Fibroblast of skin of scalp (primary cell): ENCODE measurements at places on chromosomes 1 and 21.
A peak's percentile ranks its signal among the peaks of the same experiment; 100 is the strongest.

GRCh38 chr1:38579056-38579455 lies 280.5 kb downstream of the RRAGC start:
- no peak for DNase-seq

DNA sequence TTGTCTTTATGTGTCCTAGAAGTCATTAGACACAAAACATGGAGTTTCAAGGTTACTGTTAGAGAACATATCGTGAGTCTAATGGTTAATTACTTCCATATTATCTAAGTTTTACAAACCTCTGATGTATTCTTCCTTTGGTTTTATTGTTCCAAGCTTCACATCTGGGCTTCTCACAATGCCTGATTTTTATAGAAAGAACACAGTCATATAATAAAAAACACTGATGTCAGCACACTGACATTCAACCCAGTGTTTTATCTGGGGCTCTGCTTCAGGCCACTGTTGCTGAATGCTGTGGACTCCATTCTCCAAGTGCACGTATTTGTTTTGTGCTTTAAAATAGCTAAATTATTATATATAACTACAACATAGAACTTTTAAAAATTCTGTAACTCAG lies 232.9 kb downstream of the SMYD3 start:
- no peak for DNase-seq

GRCh38 chr1:101044259-101044658 lies 18.7 kb upstream of the DPH5 start:
- DNase-seq, result no peak

DNA sequence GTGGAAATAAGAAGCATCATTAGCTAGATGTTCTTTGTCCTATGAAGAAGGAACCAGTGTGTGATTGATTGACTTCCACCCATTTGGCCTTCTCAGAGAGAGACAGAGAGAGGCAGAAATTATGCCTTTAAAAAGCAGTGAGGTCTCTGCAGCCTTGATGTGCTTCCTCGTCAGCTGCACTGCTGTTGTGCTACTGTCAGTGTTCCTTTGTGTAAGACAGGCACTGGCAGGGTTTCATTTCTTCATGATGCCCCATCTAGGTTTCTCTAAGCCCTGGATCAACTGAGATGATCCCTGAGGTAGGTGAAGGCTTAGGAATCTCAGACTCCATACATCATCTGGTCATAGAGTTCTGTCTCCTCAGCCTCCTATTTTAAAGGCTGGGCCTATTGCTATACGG lies 34.9 kb downstream of the GPR3 start:
- no peak for DNase-seq

DNA sequence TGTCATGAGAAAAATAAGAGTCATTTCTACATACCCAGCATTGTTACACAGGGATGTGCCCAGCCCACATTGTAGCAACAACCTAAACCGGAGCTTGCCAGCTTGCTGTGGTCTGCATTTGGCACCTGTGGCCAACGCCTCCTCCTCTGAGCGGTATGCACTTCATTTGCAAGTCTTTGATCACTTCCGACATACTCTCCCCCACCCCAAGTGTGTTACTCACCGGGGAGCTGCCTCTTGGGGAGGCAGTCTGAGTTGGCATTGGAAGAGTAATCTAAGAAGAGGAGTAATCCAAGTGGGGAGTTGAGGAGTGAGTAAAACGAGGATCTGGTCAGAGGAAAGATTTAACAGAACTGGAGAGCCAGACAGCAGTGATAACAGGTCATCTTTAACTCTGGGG lies 3.8 kb downstream of the BCL9 start:
- DNase-seq, result peak; percentile 15

GRCh38 chr21:19433623-19434022 lies 1030.0 kb upstream of the TMPRSS15 start:
- DNase-seq, result no peak

DNA sequence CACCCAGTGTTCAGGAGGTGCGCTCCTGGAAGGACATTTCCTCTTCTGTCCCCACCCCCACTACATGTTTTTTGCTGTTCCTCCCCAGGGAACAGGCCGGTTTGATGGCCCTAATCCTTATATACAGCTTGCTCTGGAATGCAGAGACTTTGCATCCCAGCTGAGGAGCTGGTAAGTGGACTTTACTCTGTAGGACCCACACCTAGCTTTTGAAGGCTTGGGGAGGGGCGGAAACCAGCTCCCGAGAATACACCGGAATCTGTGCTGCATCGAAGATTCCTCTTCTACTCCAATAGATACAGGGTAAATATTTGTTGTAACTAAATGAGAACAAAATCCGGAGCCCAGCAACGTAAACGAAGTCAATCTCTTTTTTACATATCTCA lies 1.2 kb upstream of the CGN start:
- no peak for DNase-seq

GRCh38 chr1:48750109-48750508 lies 26.6 kb downstream of the BEND5 start:
- DNase-seq, result no peak

DNA sequence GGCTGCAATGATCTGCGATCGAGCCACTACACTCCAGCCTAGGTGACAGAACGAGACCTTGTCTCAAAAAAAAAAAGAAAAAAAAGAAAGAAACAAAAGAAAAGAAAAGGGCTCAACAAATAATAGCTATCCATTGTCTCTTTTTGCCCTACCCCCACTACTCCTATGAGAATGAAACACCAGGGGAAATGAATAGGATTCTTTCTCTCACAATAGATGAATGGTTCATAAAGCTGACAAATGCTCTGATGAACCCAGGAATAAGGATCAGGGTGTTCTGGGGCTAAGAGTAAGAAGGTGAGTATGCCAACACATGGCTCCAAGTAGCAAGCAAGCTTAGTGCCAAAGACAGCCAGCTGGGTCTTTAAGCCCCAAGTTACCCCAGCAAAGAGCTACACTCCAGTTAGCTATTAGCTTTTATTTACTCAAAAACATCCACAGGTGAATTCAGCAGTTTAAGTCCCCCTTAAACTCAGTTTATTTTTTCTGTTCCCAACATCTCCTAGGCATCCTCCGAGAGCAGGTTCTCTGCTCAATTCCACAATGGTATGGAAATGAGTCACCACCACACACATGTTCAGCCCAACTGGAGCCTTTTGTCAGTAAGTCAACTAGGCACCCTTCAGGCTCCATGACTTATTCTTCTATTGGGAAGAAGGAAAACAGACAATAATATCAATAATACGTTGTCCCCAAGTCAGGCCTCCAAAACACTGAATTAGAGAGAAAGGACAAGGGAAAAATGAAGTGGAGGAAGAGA lies 4.2 kb downstream of the ADORA3 start:
- DNase-seq, result no peak

DNA sequence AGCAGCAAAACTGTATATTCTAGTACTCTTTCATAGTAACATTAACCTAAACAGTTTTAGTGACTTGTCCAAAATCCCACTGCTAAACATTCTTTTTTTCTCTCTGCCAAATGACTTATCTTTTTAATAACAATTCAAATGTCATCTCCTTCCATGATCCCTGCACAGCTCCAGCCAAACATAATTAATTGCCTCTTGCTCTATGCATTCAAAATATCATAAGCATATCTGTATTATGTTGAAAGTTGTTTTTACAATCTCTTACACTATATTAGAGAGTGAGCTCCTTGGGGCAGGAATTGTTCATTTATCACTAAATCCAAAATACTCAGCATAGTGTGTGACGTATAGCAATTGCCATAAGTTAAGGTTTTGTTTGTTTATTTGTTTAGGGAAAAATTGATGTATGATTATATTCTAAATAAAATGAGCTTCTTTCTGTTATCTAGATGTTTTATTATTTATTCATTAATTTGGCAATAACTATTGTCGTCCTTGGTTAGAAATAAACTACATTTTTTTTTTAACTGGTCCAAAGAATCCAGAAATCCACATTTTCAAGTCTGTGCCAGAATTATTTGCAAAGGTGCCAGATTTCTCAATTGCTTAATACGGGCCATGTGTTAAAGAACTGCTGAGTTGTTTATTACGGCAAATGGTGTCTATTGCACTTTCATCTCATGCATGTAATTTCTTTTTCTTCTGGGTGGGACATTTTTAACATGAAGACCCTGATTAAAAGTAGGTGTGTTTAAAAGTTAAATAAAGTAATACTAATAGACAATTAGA lies 577.2 kb upstream of the ZRANB2 start:
- peak; percentile 69 for DNase-seq

DNA sequence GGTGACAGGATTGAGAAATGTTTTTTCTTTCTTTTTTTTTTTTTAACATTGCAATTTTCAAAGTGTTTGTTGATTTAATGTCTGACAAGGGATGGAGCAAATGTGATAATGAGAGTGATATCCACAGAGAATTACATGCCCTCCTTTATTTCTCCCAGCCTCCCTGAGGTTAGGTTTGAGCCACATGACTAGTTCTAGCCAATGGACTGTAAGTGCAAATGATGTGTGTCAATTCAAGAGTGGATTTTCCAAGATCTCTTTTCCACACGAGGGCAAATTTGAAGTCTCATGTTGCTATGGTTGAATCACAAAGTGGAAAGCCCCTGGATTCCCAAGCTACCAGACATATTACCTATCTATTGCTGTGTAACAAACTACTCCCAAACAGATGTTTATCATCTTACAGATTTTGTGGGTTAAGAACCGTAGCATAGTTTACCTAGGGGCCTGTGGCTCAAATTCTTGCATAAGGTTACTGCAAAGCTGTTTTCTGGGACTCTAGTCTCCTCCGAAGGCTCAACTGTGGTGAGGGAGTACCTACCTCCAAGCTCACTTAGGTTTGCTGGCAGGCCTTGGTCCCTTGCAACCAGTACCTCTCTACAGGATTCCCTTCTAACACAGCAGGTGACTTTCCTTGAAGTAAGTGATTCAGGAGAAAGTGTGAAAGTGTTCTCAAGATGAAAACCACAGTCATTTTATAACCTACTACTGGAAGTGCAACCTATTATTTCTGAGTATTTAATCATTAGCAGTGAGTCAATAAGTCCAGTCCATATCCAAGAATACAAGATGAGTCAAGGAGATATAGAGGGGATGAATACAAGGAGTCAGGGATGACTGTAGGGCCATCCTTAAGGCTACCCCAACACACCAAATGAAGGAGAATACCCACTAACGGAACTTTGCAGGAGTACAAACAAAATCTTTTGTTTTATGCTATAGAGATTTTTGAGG lies 533.6 kb downstream of the PTPRC start:
- no peak for DNase-seq

DNA sequence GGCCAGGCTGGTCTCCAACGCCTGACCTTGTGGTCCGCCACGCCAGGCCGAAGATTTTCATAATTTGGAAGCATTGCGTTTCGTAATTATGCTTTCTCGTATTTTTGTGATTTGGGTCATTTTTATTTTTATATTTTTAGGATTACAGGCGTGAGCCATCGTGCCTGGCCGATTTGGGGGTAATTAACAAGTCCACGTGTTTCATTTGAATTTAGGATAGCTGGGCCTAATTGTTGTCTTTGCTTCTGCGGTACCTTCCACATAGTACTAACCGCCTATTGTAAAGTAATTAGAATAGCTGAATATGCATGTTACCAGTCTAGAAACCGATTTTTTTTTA lies 1.0 kb downstream of the RCC1 start:
- no peak for DNase-seq

DNA sequence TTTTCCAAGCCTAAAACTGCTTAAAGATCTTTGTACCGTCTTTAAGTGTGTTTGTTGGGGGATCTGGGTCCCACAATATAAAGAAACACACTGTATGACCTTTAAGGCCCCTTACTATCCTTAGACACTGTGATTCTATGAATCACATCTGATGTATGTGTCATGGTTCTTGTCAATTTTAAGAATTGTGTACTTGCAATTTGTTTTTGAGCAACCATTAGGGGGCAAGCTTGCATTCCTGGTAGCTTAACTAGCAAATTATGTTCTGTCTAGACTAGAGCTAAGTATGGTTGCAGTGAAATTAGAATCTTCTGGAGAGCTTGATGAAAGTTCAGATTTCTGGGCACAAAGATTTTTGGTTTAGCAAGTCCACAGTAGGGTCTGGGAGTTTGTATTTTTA lies 219.5 kb downstream of the TPR start:
- peak; percentile 85 for DNase-seq

GRCh38 chr1:9169601-9170137 lies 40.8 kb upstream of the GPR157 start:
- no peak for DNase-seq

DNA sequence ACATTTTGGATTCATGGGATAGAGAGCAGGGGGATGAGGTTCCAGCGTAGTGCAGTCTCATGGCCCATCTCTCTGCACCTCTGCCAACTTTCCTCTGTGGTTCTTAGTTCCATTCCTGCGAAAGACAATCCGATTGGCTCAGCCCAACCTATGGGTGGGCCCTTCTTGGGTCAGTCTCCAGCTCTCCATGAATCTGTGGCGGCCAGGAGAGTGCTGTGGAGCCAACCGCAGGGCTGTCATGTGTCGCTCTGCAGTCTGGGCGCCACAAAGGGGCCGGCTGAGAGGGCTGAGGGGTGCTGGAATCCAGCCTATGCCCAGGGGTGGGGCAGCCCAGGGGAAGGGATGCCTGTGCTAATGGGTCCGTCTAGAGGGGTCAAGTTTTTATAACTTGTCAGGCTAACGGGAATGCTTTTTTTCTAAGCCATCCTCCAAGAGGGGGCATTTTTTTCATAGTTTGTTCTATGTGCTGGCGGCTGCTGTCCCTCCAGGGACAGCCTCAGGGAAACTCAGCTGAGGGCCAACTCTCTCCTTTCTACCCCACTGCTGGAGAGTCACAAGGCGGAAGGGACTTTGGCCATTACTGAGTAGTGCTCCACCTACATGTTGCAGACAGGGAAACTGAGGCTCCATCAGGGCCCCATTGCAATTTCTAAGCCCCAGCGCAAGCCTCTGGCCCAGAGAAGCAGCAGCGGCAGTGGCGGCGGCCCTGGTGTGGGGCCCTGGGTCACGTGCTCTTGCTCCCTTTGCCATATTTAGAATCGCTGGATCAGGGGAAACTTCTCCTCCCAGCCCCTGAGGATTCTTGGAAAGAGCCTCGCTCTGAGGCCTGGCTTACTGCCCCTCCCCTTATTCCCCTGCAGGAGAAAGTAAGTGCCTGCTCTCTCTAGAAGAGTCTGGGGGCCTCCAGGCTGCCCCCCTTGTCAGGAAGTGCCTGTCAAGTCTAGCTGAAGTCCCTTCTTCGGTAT lies 23.4 kb downstream of the KCNQ4 start:
- peak; percentile 77 for DNase-seq

DNA sequence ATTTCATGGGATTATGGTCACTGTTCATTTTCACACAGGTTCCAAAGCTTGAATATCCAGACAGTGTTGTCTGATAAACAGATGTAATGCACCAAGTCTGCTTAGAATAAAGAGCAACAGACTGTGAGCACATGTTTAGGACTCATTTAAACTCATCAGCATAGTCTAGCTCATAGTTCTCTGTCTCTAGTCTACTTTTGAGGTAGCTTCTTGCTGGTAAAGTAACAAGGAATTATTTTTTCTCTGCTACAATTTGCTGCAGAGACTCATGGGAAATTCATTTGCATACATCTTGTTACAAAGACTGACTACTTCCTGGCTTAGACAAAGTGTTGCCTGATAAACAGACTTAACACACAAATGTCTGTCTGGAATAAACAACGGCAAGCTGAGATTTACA lies 187.2 kb downstream of the NFIA start:
- DNase-seq, result no peak

- no peak for DNase-seq
Measured at GRCh38 chr21:14615359-14615974, 69.4 kb upstream of the SAMSN1 start.

- DNase-seq, result peak; percentile 91
Measured at GRCh38 chr1:76006234-76006633, 68.3 kb upstream of the ST6GALNAC3 start.
